ENCODE measurements at places on chromosomes 11 and 22. TPM values are rescaled to one million over a fixed set of nuclear protein-coding genes. Genes with fewer than 3 reads are reported as not detected.

Gene SPTBN2
- total RNA-seq: 16.2 TPM

Gene MS4A3
- not detected for total RNA-seq

Gene CXCR5
- 7.3 TPM for total RNA-seq

Gene ADM2
- total RNA-seq: 7.9 TPM

- no peak for DNase-seq
These were observed 14.2 kb upstream of the APOBEC3A start for GRCh38 chr22:38943201-38943600.

- DNase-seq: no peak
These were observed 1.1 kb downstream of the ST13 start for GRCh38 chr22:40855071-40855978.

GRCh38 chr11:15821451-15821850, 534.9 kb downstream of the SOX6 start:
- DNase-seq: no peak

GRCh38 chr11:45921561-45922424, 663 bp upstream of the LARGE2 start:
- DNase-seq: peak; percentile 35

DNA sequence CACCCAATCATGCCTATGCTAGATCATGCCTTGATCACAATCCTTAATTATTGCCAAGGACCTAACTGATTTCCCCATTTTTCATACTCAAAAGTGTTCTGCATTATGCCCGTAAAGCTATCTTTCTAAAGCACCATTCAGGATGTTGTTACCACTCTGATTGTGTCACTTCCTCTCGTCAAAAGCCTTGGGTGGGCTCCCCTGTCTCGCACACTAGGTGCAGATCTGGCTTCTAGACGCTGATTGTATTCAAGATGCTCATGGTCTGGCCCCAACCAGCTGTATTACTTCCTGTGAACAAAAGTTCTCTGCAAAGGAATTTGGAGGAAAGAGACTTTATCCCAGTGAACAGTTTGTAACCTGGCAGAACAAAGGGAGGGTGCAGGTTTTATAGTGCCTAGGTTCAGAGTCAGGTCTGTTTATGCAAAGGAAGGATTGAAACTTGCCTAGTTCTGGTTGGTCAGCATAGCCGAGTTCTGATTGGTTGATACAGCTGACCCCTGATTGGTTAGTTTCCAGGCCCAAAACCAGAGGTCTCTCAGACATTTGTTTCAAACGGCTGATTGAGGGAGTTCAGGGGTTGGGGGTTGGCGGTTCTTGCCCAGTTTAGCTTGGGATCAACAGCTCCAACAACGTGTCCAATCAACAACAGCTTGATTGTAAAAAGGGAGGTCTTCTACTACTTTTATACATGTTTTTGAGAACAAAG, 25.4 kb downstream of the ATG13 start:
- DNase-seq: no peak

- peak; percentile 16 for DNase-seq
These were observed 7.4 kb downstream of the DUSP8 start for GRCh38 chr11:1564535-1565172.

GRCh38 chr11:59857439-59858434, 8.6 kb downstream of the TCN1 start:
- no peak for DNase-seq

DNA sequence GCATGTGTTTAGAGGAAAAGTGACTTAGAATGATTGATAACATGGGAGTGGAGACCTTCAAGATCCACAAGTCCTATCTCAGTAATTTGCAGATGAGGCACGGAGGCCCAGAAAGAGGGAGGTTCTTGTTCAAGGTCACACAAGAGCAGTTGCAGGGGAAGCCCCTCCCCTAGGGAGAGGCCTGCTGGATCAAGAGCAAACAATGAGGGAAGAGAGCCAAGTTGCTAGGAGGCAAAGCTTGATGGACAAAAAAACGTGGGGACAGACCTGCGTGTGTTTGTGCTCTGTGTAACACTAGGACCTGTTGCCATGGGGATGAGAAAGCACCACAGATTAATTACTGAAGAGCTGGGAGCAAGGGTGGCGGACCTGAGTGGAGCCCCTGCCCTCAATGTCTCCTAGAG, 6.4 kb upstream of the MFRP start:
- DNase-seq: no peak

Measured in OCI-LY7 (cell line).